Cardiac muscle cell (in vitro differentiated cells and primary cell): ENCODE measurements at places on chromosomes 13 and 19. TPM values are rescaled to one million over a fixed set of nuclear protein-coding genes. Genes with fewer than 3 reads are reported as not detected.

IL12RB1 gene
- polyA plus RNA-seq, result not detected in 2 replicates

NDUFA11 gene
- 738 and 760 TPM in 2 replicates for polyA plus RNA-seq

NPAS1 gene
- polyA plus RNA-seq, result 8.4 and 12.5 TPM in 2 replicates

TBC1D4 gene
- polyA plus RNA-seq, result 14.8 and 30.1 TPM in 2 replicates

ACER1 gene
- not detected in 2 replicates for polyA plus RNA-seq

FAM174C gene
- 34.0 and 34.4 TPM in 2 replicates for polyA plus RNA-seq

DZIP1 gene
- 6.4 and 8.9 TPM in 2 replicates for polyA plus RNA-seq

ZNF492 gene
- polyA plus RNA-seq, result not detected in 2 replicates

DAND5 gene
- polyA plus RNA-seq, result 0.07 and 0.09 TPM in 2 replicates

SLC7A9 gene
- polyA plus RNA-seq, result 0.67 TPM in 1 of 2 replicates, not detected in the other

ZSCAN1 gene
- 22.0 and 24.6 TPM in 2 replicates for polyA plus RNA-seq

PEAK3 gene
- 0.06 and 0.51 TPM in 2 replicates for polyA plus RNA-seq

CYP4F3 gene
- polyA plus RNA-seq, result not detected in 2 replicates

ZNF234 gene
- 8.1 and 9.2 TPM in 2 replicates for polyA plus RNA-seq

FCHO1 gene
- 2.5 and 4.3 TPM in 2 replicates for polyA plus RNA-seq

CYP2A7 gene
- not detected in 2 replicates for polyA plus RNA-seq

TEAD2 gene
- 82.9 and 111 TPM in 2 replicates for polyA plus RNA-seq

ZNF790 gene
- 13.5 and 14.9 TPM in 2 replicates for polyA plus RNA-seq

CASP14 gene
- polyA plus RNA-seq, result not detected in 2 replicates

FUT3 gene
- polyA plus RNA-seq, result 0.92 TPM in 1 of 2 replicates, not detected in the other

FCAR gene
- polyA plus RNA-seq, result not detected in 2 replicates

TRIM28 gene
- polyA plus RNA-seq, result 303 and 343 TPM in 2 replicates

CEACAM3 gene
- not detected in 2 replicates for polyA plus RNA-seq

TGFBR3L gene
- 2.6 and 11.8 TPM in 2 replicates for polyA plus RNA-seq

PSMC4 gene
- polyA plus RNA-seq, result 87.2 and 126 TPM in 2 replicates

IGLON5 gene
- polyA plus RNA-seq, result 1.5 and 3.3 TPM in 2 replicates

ERFL gene
- 0.06 TPM in 1 of 2 replicates, not detected in the other for polyA plus RNA-seq

IZUMO2 gene
- not detected in 2 replicates for polyA plus RNA-seq

GGACT gene
- polyA plus RNA-seq, result 4.4 and 5.9 TPM in 2 replicates

ZNF98 gene
- polyA plus RNA-seq, result not detected in 2 replicates

NRTN gene
- 68.2 and 85.8 TPM in 2 replicates for polyA plus RNA-seq

ZNF296 gene
- 1.6 and 3.5 TPM in 2 replicates for polyA plus RNA-seq

KLK6 gene
- polyA plus RNA-seq, result 0.67 and 2.5 TPM in 2 replicates

CYP2F1 gene
- polyA plus RNA-seq, result not detected in 2 replicates

JSRP1 gene
- 0.79 and 4.2 TPM in 2 replicates for polyA plus RNA-seq

AXL gene
- polyA plus RNA-seq, result 16.6 and 26.2 TPM in 2 replicates

PDE4C gene
- 1.1 TPM in 2 replicates for polyA plus RNA-seq

PRR22 gene
- polyA plus RNA-seq, result 1.9 and 9.7 TPM in 2 replicates

KIR2DL4 gene
- not detected in 2 replicates for polyA plus RNA-seq

GIPR gene
- 12.8 and 14.9 TPM in 2 replicates for polyA plus RNA-seq

CPB2 gene
- not detected in 2 replicates for polyA plus RNA-seq

DNM2 gene
- polyA plus RNA-seq, result 132 and 146 TPM in 2 replicates

PTPRH gene
- 2.3 TPM in 2 replicates for polyA plus RNA-seq

GPR108 gene
- polyA plus RNA-seq, result 113 and 123 TPM in 2 replicates

NLRP9 gene
- not detected in 2 replicates for polyA plus RNA-seq

IL11 gene
- polyA plus RNA-seq, result 0.72 TPM in 1 of 2 replicates, not detected in the other

TRPC4 gene
- 0.28 TPM in 1 of 2 replicates, not detected in the other for polyA plus RNA-seq

TARM1 gene
- not detected in 2 replicates for polyA plus RNA-seq

CRX gene
- 0.04 and 0.06 TPM in 2 replicates for polyA plus RNA-seq

RFXAP gene
- 10.5 and 17.6 TPM in 2 replicates for polyA plus RNA-seq

FOXA3 gene
- 1.3 and 1.9 TPM in 2 replicates for polyA plus RNA-seq
